CD8-positive, alpha-beta memory T cell (primary cell): ENCODE measurements at places on chromosomes 7 and 10. TPM values are rescaled to one million over a fixed set of nuclear protein-coding genes. Genes with fewer than 3 reads are reported as not detected.

The CSGALNACT2 gene
- total RNA-seq, result 21.7 TPM

The TEX47 gene
- not detected for total RNA-seq

The SLC13A4 gene
- total RNA-seq, result not detected

The ABLIM1 gene
- total RNA-seq, result 48.3 TPM

The GRB10 gene
- total RNA-seq, result 0.20 TPM

The CDK5 gene
- 23.2 TPM for total RNA-seq

The GRM3 gene
- not detected for total RNA-seq

The TPST1 gene
- total RNA-seq, result 1.9 TPM
